Articular chondrocyte of knee joint (primary cell): ENCODE measurements at places on chromosomes 4 and X. TPM values are rescaled to one million over a fixed set of nuclear protein-coding genes. Genes with fewer than 3 reads are reported as not detected.

MMRN1 gene
- 0.13 and 0.97 TPM in 2 replicates for total RNA-seq

XKRX gene
- 0.11 TPM in 1 of 2 replicates, not detected in the other for total RNA-seq

SMR3B gene
- not detected in 2 replicates for total RNA-seq

BRS3 gene
- under 0.01 TPM in 1 of 2 replicates, not detected in the other for total RNA-seq

HSD17B11 gene
- total RNA-seq: 35.9 and 39.2 TPM in 2 replicates

FAM47A gene
- not detected in 2 replicates for total RNA-seq

KIAA1210 gene
- total RNA-seq: not detected in 2 replicates

OPN1LW gene
- not detected in 2 replicates for total RNA-seq

F8 gene
- 16.5 and 18.4 TPM in 2 replicates for total RNA-seq

RIPPLY1 gene
- total RNA-seq: 0.13 TPM in 1 of 2 replicates, not detected in the other
